ENCODE measurements at places on chromosomes 2 and 18. TPM values are rescaled to one million over a fixed set of nuclear protein-coding genes. Genes with fewer than 3 reads are reported as not detected.

LOXHD1 gene
- not detected for polyA plus RNA-seq

ATG16L1 gene
- 8.8 TPM for polyA plus RNA-seq

DOCK10 gene
- polyA plus RNA-seq: 18.4 TPM

TSPYL6 gene
- polyA plus RNA-seq: not detected

SKOR2 gene
- polyA plus RNA-seq: not detected

C2orf68 gene
- 21.6 TPM for polyA plus RNA-seq

FZD7 gene
- not detected for polyA plus RNA-seq

OXER1 gene
- polyA plus RNA-seq: 0.78 TPM

IL1RL2 gene
- not detected for polyA plus RNA-seq

PCARE gene
- polyA plus RNA-seq: not detected

LRRC30 gene
- not detected for polyA plus RNA-seq

RNF181 gene
- polyA plus RNA-seq: 207 TPM

DSC2 gene
- not detected for polyA plus RNA-seq

TUBA3D gene
- polyA plus RNA-seq: not detected

SP5 gene
- not detected for polyA plus RNA-seq

SERPINB4 gene
- not detected for polyA plus RNA-seq

SOWAHC gene
- 0.61 TPM for polyA plus RNA-seq

POLR1B gene
- 20.0 TPM for polyA plus RNA-seq

MOGAT1 gene
- polyA plus RNA-seq: not detected

ALKAL2 gene
- polyA plus RNA-seq: not detected

DOK6 gene
- not detected for polyA plus RNA-seq

Measured in naive B cell (primary cell).